ENCODE measurements at places on chromosomes 1 and 21.

- DNase-seq, result no peak
These were observed 53.5 kb downstream of the FOXD2 start for GRCh38 chr1:47491341-47491753.

- no peak for DNase-seq
These were observed 4.5 kb upstream of the LAX1 start for GRCh38 chr1:203760506-203760905.

- no peak for DNase-seq
These were observed 4.1 kb upstream of the OR2M5 start for GRCh38 chr1:248140846-248141245.

DNA sequence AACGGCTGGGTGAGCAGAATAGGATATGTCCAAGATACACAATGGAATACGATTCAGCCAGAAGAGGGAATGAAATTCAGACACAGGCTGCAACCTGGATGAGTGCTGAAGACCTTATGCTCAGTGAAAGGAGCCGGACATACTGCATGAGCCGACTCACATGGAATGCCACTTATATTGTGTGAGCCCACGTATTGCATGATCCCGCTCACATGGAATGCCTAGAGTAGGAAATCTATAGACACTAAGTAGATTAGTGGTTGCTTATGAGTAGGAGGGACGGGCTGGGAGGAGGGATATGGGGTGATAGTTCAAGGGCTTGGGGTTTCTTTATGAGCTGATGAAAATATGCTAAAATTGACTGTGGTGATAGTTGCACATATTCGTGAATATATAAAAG, 26.8 kb downstream of the TMPRSS2 start:
- DNase-seq, result no peak

DNA sequence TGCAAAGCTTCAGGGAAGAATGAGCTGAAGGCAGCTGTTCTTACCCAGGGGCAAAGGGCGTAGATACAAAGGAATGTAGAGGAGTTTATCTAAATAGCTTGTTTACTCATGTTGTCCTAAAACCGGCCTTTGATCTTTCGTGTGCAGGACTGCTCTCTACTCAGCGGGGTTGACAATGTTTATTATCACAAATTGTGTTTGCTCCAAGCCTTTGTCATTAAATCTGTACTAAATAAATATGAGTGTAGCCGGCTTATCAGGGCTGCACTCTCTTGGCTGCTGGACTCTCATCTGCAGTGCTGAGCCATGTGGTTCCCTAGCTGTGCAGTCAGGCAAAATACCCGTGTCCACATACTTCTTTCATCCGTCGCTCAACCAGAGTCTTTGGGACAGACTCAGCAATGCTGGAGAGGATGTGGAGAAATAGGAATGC, 199.0 kb downstream of the LBR start:
- DNase-seq, result no peak

- no peak for DNase-seq
These were observed 184.4 kb downstream of the COQ8A start for GRCh38 chr1:227124473-227124872.

DNA sequence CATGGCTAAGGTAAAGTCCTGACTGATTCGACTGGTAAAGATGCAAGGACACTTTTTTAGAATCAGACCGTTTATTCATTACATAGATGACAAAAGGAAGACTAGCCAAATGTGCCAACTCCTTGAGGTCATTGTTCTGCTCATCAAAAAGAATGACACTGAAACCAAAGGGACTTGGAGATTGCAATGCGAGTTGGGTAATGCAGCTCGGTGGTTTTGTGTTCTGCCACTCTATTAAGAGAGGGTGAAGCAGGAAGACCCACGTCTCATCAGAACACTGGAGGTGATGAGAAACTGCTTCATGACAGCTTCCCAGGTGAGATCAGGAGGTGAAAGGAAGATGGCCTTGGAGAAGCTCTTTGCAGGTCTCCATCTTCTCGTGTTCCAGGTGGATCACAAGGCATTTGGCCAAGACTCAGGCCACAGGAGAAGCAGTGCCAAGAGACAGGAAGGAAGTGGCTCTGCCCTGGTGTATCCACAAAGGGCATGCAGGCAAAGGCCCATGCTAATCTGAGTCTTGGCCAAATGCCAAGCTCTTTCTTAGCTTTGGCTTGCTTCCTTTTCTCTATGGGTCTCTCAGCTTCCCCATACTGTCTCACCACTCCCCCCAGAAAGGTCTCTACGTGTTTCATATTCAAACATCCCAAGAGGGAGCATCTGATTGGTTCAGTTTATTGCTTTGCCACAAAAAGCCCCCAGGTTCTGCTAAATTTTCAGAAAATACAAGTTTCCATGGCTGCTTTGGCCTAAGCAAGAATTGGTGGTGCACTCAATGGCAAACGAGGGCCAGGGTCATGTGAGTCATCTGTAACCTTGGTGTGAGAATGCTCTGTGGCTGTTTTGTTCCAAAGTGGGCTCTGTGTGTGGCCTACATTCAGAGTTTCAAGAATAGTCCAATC, 5.7 kb upstream of the CCT8 start:
- DNase-seq, result no peak

DNA sequence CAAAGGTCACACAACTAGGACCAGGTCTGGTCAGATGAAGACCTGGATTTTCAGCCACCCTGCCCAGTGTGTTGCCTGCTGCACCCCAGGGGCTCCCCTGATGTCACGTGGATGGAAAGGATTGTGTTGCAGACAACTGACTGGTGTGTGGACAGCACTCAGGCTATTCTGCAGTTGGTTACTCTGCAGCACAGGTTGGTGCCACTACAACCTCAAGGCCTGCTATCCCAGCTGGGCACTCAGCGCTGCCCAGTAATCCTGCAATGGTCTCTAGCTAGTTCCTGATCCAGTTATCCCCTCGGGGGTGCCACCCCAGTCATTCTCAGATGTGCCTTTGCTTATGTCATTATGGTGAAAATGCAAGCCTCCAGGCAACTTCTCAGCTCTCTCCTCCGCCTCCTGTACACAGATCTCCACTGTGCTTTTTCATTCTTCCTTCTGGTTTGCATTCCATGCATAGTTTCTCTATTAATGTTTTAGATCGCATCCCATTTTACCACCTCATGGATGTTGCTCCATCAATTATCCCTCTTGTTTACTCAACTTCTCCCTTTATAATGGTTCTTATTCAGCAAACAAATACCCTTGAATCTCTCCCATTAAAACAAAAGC, 503.2 kb upstream of the CAMK1G start:
- DNase-seq, result no peak

DNA sequence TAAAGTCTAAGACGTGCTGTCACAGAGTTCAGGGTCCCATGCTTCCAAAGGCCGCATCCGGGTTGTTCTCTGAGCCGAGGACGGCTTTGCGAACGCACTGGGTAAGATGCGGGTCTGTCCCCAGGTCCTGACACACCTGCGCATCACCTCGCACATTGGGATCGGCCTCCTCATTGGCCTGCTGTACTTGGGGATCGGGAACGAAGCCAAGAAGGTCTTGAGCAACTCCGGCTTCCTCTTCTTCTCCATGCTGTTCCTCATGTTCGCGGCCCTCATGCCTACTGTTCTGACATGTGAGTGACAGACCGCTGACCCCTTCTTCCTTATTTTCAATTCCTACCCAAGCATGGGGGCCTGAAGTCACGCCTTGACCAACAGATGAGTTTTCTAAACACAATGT, 25.3 kb downstream of the TFF3 start:
- no peak for DNase-seq

GRCh38 chr1:77514921-77515776, 167.3 kb downstream of the ZZZ3 start:
- peak; percentile 13 for DNase-seq

GRCh38 chr21:16169779-16170178, 440.0 kb downstream of the USP25 start:
- no peak for DNase-seq

DNA sequence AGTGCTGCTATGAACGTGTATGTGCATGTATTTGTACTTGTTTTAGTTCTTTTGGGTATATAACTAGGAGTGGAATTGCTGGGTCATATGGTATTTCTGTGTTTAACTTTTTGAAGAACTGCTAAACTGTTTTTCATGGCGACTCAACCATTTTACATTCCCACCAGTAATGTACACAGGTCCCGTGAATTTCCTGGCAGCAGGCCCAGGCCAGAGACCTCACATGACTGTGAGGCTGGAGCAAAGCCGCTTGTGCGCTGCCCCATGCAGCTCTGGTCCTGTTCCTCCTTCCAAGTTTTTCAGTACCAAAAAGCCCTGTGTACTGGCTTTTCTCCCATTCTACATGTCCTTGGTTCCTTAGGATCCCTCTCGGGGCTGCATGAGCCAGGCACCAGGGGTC, 29.6 kb downstream of the ACOT11 start:
- no peak for DNase-seq

DNA sequence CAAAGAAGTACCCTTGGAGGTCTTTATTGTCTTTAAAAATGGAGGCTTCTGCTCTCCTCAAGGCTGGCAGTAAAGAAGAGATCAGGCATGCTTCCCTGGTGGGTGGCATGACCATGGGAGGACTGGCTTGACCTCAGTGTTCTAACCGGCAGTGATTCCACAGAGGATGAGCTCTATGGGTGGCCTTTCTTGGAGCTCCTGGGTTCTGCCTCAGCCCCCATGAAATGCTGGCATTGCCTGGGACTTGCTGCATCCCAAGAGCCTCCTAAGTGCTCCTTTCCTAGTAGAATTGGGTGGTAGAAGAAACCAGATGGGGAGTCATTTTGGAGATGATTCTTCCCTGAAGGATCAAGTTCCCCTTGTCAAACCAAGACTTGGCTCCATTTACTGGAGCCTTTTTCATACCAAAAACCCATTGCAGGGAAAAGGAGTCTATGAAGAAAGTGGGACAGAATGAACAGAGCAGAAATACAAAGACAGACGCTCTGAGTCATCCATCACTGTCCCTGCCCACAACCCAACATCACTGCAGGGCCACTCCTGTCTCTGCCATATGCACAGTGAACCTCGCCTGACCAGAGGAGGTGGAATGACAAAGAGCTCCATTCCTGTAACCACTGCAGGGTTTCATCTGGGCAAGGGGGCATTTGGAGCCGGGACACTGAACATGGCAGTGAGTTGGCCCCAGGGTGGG, 42.4 kb downstream of the RIMS3 start:
- DNase-seq, result no peak

GRCh38 chr1:9120312-9120958, 8.5 kb downstream of the GPR157 start:
- no peak for DNase-seq

- no peak for DNase-seq
These were observed 178.9 kb upstream of the GREM2 start for GRCh38 chr1:240790856-240791255.

DNA sequence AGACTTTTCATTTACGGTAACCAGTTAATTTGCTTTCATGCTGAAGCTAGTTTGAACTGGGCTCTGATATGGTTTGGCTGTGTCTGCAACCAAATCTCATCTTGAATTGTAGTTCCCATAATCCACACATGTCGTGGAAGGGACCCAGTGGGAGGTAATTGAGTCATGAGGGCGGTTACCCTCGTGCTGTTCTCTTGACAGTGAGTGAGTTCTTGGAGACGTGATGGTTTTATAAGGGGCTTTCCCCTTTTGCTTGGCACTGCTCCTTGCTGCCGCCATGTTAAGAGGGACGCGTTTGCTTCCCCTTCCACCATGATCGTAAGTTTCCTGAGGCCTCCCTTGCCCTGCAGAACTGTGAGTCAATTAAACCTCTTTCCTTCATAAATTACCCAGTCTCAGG, 10.3 kb upstream of the FHAD1 start:
- no peak for DNase-seq

DNA sequence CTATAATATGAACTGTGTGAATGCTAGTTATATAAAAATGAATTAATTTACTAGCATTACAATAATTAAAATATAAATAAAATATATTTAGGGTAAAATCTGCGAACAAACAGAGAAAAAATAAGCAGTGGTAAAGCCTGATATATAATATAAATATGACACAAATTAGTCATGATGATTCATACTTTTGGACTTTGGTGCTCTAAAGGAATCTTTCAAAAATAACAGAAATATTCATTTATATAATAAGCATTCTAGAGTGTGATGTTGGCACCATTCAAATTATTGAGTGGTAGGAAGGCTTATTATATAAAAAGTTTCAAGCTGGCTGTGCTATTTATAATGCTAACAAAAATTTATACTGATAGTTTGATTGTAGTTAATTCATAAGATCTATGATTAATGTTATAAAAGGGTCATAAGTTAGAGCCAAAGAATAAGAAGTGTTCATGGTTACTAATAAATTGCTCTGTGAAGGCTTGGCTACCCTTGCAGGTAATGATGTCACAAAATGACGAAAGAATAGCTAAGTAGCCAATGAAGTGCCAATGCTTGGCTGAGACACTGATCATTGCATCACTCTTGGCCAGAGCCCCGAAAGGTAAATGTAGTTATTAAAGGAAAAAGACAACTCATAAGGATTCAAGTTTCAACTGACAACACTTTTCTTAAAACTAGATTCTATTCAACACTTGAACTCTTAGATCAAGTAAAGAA, 108.7 kb downstream of the USH2A start:
- DNase-seq, result no peak

- peak; percentile 41 for DNase-seq
These were observed 31.6 kb downstream of the OSBPL9 start for GRCh38 chr1:51648180-51649109.

DNA sequence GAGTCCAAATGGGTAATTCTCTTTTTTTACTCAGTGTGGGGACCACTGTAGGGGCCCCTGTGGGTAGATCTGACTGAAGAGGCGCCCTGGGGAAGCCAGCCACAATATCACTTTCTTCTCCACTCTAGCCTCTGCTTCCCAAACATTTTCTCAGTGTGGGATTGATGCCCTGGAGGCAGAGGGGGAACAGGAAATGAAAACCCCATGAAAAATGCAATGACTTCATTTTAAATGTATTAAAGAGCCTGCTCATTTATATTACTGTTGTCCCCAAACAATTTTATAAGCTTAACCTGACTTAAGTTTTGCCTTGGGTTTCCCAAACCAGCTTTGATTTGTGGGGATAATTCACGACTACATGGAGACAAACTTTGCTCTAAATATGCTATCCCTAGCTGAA, 181.9 kb downstream of the C1orf94 start:
- no peak for DNase-seq
